ENCODE measurements at places on chromosomes 2 and 18.
A peak's percentile ranks its signal among the peaks of the same experiment; 100 is the strongest.

GRCh38 chr2:156447761-156448160 lies 11.6 kb downstream of the GPD2 start:
- no peak for DNase-seq

- no peak for DNase-seq
Measured at GRCh38 chr18:5759194-5759593, 136.1 kb downstream of the TMEM200C start.

DNA sequence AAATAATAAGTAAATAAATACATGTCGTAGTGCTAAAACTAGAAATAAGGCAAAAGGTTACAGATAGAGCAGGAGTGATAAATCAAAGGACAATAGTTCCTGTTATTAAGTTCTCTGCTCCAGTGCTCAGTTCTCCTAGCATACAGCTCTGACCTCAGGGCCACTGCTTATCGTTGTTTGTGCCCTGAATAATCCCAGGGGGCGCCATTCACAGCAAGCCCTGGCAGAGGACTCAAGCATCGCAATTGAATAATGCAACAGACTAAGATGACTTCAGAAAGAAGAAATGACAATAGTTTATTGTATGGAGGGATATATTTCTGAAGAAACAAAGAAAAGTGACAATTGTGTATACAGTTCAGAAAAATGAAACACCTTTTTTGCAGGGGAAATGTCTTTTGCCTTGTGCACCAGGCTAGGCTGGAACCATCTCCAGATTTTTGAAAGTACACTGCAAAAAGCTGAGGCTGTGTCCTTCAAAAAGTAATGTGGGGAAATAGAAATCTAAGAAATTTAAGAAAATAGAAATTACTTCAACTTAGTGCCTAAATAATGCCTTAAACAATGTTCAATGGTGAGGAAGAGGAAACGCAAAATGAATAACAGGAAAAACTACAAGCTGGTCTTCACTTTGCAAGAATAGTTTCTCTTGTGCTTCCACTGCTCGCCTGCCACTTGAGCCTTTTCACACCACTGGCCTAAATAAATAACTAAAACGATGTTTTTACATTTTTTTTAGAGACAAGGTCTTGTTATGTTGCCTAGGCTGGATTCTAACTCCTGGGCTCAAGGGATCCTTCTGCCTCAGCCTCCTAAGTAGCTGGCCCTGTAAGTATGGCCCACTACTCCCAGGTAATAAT lies 19.0 kb upstream of the CCNYL1 start:
- peak; percentile 25 for DNase-seq

DNA sequence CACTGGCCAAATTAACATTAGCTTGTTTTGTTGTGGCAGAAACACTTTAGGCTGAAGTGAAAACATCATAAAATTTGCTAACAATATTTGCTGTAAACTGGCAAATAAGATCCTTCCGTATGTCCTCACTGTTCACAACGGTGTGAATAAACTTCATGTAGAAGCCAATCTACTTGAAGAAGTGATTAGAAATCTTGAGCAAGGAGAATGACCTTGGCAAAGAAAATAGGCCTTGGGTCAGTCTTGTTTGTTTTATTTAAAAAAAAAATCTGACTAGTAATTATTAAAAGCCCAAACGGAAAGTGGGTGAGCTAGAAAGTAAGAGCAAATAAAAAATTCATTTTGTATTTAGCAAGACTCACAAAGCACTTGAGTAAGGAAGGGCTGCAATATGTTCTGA lies 197.0 kb downstream of the CPS1 start:
- DNase-seq, result no peak

- no peak for DNase-seq
Measured at GRCh38 chr2:233446121-233446520, 91.8 kb downstream of the DGKD start.

DNA sequence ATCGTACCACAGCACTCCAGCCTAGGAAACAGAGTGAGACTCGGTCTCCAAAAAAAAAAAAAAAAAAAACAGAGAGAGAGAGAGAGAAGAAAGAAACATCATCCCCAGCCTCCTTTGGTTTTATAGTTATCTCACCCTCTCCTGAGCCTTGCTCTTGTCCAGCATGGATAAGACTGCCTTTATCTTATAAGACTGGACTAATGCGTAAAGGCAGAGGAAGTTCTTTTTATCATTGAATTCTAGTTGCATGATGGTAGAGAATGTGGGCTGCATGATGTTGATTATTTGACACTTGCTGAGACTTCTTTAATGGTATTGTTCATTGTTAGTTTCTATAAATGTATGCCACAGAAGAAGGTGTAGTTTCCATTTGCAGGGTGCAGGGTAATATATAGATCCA lies 124.4 kb downstream of the ZBTB7C start:
- no peak for DNase-seq

All from stimulated activated CD4-positive, alpha-beta T cell treated with anti-CD3 and anti-CD28 coated beads, Interleukin-12 subunit alpha, Interleukin-12 subunit beta, amount 100 ng/mL, for 4 hours (primary cell).